Non-pigmented ciliary epithelial cell (primary cell): ENCODE measurements at places on chromosomes 6 and 20.

GRCh38 chr20:49868538-49868937 is 46.8 kb downstream of the SPATA2 start:
- no peak for DNase-seq

DNA sequence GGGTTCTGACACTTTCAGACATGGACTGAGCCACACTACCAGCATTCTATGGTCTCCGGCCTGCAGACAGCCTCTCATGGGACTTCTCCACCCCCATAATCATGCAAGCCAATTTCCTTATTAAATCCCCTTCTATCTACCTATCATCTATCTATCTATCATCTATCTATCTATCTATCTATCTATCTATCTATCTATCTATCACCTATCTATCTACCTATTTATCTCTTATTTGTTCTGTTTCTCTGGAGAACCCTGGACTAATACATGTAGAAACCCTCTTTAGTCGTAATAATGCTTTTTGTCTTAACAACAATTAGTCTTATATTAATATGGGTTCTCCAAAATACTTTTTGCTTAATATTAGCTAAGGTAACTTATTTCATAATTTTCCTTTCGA is 174.1 kb upstream of the PRSS16 start:
- DNase-seq, result no peak

DNA sequence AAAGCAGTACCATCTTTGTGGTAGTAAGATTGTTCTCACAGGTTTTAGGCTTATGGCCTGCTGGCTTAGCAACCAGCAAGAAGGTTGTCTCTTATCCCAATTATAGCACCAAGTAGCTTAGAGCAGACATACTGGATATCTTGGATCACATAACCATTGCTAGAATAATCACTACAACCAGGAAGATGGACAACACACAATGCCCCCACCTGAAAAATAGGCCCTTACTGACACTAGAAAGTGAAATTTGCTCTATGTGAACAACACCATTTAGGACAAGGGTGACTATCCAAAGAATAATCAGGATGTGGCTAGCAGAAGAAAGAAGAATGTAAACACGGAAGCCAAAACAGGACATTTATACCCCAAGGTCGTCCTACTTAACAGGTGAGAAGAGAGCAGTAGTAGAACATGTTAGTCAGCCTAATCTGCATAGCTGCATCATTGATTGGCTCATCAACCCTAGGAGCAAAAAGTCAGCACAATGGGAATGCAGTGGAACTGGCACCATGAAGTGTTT is 172.7 kb upstream of the MARCKS start:
- no peak for DNase-seq

DNA sequence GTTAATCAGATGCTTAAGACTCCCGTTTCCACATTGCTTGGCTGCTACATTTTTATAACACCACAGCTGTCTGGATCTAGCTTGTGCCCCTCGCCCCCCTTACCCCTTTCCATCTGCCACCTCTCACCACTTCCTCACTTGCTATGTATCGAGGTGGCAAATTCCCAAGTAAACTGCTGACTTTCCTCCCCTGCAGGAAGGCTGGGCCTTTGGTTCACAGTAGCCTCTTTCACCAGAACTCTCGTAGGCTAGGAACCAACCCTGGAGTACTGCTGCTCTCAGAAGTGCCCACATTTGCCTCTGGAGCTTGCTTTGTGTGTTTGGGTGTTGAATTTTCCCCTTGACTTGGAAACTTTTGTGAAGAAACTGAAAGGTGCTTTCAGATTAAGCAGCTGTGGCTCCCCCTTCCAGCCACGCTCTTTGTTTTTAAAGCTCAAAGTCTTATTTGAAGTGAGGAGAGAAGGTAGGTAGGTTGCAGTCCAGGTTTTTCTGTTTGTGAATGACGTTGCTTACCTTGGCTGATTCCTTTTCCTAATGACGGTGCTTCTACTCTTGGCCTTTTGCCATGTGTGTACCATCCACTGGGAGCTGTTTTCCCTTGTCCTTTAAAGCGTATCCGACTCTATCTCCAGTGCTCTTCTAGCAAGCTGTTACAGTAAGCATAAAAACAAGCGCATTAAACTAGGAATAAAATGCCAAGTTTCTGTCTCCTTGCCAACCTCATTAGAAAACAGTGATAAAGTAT is 90.4 kb downstream of the CARMIL1 start:
- no peak for DNase-seq

DNA sequence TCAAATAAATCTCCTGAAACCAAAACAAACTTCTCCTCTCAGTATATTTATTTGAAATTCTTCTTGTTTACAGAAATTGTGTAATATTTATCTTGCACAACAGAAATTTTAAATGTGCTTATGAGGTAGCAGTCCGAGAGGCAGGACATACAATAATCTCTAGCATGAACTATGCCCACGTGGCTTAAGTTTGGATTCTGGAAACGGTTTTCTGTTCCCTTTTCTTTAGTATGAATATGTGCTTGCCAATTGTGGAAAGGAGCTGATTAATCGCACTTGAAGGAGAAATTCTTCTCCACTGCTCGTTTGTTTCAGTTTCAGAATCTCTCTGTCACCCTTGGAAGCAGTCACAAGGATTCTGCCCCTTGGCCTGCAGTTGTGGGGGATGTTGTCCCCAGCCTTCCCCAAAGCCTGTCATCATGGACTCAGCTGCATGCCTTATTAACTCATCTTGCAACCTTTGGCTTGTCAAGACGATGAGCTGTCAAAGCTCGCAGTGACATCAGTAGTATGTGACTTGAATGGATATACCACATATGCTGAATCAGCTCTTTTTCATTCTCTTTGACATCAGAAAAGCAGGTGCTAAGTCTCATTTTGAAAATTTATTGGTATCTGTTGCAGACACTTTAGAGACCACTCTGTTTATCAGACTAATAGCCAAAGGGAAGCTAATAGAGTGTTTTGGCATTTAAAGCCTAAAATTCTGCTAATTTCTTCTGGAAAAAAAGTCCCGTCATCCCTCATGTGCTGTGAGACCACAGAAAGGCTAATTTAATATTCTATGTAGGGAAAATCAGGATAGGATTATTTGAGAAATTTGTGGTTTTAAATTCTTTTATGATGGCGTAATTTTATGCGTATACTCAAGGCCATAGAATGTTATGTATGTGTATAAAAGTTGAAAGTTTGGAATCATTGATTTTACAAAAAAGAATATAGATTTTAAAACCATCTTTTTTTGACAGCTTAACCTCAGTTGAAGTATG is 186.8 kb downstream of the ARID1B start:
- DNase-seq, result no peak

DNA sequence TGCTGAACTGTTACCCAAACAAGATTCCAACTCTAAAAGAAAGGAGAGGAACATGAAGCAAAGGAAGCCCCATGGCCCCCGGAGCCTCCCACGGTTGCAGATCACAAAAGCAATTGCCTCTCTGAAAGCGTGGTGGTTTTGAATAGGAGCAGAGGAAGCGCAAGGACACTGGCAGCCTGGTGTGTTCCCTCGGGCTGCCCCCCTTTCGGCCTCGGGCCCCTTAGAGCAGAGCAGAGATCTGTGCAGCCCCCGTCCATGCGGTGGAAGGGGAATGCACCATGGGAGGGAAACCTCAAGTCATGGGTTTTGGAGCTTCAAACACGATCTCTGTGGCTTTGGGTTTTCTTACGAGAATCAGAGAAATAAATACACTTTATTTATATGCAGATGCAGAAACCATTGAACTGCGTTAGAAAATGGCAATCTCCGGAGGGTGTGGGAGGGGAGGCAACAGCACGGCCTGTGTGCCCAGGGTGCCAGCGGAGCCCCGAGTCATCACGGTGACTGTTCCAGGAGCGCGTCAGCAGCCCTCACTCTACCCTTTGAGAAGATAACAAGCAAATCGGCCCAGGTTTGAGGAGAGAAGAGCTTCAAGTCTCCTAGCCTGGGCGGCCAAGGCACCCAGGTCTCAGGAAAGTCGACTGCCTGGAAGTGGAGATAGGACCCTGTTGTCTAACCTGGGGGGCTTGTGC is 20.5 kb downstream of the FOXF2 start:
- no peak for DNase-seq

- no peak for DNase-seq
Measured at GRCh38 chr6:45437439-45437815, 59.7 kb upstream of the SUPT3H start.

DNA sequence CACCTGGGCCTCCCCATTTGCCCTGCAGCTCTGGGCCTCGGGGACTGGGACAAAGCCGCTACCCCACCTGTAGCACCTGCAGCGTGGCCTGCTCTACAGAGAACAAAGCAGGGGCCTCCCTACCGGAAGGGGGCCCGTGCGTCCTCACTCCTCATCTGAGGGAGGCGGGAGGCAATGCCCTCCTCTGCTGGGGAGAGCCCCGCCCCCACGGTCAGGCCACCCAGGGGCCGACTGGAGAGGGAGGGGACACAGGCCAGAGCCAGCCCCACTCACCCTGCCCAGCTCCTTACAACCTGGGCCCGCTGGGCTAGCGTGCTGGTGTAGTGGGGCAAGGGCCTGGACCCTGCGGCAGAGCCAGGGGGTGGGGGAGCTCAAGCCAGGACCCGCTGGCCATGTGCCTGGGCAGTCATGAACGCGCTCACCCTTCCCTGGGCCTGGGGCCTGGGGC is 8.0 kb downstream of the LAMA5 start:
- no peak for DNase-seq

- no peak for DNase-seq
Measured at GRCh38 chr20:23268792-23269354, 81.7 kb upstream of the NXT1 start.

- no peak for DNase-seq
Measured at GRCh38 chr6:134458857-134459657, 141.1 kb upstream of the SGK1 start.
